ENCODE measurements at places on chromosomes 13 and 19.

GRCh38 chr19:41997121-41997850, 3.3 kb upstream of the ATP1A3 start:
- DNase-seq: peak; percentile 35

DNA sequence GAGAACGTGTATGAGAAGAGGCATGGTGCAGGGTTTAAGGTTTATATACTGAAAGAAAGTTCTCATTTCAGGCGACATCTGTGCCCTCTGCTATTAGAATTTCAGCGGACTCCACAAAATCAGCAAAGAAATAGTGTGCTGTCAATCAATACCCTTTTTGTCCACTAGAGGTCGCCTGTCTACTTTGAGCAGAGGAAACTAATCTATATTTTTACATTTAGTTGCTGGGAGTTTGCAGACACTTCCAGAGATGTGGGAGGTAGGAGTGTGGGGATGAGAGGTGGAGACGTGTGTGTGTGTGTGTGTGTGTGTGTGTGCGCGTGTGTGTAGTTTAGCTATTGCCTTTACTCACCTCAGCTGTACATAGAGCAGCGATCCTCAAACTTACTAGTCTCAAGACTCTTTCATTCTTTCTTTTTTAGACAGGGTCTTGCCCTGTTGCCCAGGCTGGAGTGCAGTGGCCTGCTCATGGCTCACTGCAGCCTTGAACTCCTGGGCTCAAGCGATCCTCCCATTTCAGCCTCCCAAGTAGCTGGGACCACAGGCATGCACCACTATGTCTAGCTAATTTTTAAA, 9.7 kb downstream of the INAFM1 start:
- peak; percentile 80 for DNase-seq

- no peak for DNase-seq
These were observed 365.5 kb downstream of the UQCRFS1 start for GRCh38 chr19:28847468-28847867.

GRCh38 chr19:23817519-23817918, 58.8 kb upstream of the ZNF681 start:
- no peak for DNase-seq

DNA sequence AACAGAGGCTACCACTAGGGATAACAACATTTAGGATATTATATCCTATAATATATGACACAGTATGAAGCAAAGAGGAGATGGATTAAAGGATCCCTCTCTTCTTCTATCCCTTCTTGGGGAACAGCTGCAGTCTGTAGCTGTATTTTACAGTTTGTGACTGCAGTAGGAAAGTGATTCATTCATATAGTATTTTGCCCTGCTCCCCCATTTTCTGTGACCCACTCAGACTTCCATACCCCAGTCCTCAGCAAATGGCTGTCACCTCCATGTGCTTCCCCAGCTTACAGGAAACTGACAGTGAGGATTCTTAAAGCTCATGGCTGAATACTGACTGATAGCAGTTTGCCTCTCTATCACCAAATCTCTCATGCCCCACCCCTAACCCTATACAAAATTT, 27.5 kb downstream of the MICU2 start:
- DNase-seq: peak; percentile 18

GRCh38 chr13:23899555-23899954, 2.3 kb upstream of the C1QTNF9B start:
- peak; percentile 73 for DNase-seq

DNA sequence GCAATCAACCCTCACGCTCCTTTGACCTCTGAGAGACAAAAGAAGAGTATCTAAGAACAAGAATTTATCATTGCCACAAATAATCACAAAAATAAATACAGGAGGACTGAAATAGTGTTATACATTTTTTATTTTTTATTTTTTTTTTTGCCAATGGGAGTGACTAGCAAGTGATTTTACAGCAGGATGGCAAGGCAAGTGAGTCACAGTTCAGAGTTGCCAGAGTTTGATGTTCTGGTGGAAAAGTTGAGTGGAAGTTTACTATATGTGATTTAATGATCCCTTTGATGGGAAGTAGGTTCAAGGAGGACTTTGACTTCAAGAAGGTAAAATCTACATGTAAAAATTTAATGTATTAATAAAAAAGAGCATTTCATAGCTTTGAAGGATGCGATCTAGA, 2691.4 kb downstream of the PCDH9 start:
- peak; percentile 30 for DNase-seq

- DNase-seq: no peak
These were observed 7.7 kb upstream of the ZNF611 start for GRCh38 chr19:52742516-52742915.

DNA sequence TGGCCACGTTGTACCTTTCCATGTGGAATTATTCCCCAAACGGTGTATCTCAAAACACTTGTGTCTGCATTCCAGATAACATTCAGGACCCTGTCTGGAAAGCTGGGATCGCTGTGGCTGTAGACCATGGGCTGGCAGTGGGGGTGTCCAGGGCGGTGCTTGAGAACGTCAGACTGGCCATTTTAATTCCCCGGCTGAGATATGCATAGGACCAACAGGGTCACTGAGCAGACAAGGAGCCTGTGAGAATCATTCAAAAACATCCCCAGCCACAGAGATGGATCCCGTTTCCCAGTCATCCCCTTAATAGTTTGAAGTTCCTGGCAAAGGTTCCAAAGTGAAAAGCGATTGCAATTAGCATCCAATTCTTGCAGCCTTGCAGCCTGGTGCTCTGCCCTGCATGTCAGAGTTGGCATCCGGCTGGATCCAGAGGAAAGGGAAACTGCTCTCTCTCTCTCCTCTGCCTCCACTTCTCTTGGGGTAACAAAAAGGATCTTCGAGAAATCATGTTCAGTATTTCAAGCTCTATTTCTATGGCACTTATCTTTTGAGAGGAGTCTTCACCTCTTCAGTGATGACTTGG, 41.6 kb downstream of the IFT88 start:
- peak; percentile 19 for DNase-seq

DNA sequence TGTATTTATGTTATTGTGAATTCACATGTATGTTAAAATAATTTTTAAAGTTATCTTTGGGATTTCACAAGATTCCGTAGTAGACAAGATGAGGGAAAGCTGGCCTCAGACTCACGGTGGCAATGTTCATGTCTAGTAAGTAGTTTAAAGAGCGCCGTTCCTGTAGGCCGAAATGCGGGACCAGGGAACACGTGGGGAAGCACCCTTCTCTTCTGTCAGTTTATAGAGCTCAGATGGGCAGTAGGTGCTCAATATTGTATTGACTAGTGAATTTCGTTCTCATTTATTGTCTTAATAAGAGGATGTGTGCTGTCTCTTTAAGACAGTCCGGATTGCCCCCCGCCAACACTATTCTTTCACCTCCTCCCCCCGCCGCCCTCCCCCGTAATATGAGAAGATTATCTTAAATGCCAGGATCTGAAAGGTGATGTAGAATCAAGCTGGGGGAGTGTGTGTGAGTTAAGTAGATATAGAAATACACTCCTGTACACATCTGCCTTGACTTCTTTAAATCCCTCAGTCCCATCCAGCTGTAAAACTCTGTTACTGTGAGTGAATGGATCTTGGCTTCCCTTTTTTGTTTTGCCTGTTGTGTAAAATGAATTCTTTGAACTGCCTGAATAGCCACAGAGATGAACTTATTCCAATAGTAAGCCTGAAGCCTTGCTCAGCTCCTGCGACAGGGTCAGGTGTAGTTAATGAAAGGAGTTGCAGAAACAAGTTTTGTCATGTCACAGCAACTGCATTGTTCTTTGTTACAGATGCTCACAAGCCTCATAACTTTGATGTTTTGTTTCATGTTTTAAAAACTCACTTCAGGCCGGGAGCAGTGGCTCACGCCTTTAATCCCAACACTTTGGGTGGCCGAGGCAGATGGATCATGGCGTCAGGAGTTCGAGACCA, 1.3 kb downstream of the LAMP1 start:
- peak; percentile 3 for DNase-seq

GRCh38 chr19:50551034-50551714, 17.1 kb downstream of the LRRC4B start:
- DNase-seq: no peak

- peak; percentile 57 for DNase-seq
These were observed 323.7 kb upstream of the HTR2A start for GRCh38 chr13:47220453-47221140.

DNA sequence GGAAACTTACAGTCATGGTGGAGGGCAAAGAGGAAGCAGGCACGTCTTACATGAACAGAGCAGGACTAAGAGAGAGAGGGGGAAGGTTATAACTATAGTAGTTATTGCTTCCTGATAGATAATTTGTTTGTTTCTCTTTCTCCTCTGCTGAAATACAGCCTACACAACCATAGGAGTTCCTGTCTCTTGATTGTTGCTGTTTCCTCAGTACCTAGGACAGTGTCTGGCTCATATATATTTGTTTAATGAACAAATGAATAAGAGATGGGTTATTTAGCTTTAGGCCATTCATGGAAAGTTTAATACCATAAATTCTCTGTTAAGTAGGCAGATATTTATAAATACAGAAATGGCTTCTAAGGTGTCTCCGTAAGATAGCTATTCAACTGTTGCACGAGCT, 95.2 kb downstream of the PCCA start:
- DNase-seq: no peak

DNA sequence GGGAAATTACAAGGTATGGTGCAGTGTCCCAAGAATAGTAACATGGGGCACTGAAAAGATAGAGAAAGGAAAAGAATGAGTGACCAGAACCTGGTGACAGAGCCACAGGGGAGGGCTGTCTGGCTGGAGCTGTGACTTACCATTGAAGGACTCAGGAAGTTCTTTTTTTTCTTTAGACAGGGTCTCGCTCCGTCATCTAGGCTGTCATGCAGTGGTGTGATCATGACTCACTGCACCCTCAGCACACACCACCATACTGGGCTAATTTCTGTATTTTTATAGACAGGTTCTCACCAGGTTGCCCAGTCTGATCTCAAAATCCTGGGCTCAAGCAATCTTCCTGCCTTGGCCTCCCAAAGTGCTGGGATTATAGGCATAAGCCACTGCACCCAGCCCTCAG, 8.8 kb upstream of the CPB2 start:
- peak; percentile 9 for DNase-seq

GRCh38 chr13:23740002-23740401, 149.2 kb downstream of the MIPEP start:
- no peak for DNase-seq

- DNase-seq: no peak
These were observed 290.8 kb upstream of the PCDH9 start for GRCh38 chr13:67520886-67521285.

DNA sequence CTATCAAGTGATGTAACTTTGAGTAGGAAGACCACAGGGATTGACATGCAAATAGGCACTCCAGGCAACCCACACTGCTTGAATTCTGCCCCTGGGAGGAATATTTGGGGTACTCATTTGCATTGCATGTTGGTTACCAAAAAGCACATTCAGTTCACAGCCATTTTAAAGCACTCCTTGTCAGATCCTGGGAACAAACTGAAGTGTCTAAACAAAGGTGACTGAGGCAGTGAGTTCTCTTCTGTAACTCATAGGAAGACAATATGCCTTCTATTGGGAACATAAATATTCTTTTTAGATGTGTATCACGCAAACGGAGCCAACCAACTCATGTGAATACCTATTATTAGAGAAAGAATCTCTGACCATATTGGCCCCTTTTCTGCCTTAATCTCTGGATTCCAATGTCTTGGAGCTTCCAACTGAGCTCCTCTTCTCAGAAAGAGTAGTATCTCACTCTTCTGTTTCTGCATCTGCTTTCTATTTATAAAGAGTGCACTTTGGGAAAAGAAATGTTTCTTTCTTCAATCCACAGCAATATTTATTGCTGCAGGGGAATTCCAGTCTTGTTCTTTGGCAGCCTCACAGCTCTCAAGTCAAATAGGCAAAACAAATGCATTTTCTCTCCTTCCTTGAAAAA, 125.7 kb upstream of the NBEA start:
- DNase-seq: no peak

GRCh38 chr13:57716295-57716694, 84.8 kb downstream of the PCDH17 start:
- DNase-seq: no peak

- DNase-seq: peak; percentile 56
These were observed 39.5 kb downstream of the NOTCH3 start for GRCh38 chr19:15161028-15161984.

GRCh38 chr19:18176367-18177310, 3.0 kb downstream of the IFI30 start:
- DNase-seq: no peak

DNA sequence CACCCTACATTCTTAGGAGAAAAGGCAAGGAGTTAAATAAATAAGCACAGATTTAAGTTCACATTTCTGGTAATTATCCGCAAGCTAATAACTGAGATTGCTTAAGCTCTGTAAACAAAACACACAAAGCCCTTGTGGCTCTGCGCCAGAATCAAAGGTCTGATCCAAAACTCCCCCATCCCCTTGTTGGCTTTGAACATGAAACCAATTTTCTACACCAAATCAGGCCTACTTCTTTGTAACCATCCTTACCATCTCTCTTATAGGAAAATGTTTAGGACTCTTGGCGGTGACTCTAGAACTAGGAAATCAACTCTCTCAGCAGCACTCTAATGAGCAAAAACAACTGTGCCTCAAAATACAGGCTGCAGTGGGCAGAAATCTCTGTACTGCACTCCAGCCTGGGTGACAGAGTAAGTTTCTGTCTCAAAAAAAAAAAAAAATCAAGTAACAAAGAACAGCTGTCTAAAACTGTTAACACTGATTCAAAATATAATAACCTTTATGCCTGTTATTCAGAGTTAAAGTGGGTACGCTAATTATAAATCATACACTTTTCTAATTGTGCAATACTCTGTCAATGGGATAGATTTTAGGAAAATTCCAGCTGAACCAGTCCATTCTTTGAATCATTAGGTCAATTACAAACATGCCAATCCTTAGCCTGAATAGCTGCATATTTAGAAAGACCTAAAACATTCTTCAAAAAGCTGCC, 25.8 kb downstream of the ABCC4 start:
- peak; percentile 40 for DNase-seq

DNA sequence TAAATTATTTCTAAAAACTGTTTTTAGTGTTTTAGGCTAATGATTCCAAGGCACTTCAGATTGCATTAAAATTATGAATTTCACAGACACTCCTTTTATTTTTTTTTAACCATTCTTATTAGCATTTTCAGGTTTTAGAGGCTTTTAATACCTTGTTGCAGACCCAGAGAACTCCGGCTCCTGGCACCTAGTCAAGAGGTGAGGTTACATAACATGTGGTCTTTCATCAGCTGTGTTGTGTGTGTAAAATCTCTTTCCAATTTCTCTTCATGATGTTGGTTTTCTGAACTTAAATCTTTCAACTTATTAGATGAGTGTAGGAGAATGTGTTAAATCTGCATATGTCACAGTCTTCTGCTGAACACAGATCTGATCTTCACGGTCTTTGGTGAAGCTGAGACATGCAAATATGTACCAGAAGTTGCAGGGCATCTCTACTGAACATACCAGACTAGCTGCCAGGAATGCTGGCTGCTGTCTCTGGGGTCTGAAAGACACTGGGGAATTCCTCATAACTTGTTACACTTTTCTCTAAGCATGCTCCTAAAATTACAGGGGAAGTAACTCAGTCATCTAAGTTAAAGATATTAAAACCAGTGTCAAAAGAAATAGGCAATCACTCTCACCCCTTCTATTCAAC, 1165.3 kb downstream of the EFNB2 start:
- no peak for DNase-seq

- no peak for DNase-seq
These were observed 190.6 kb downstream of the MZT1 start for GRCh38 chr13:72536714-72537394.

- no peak for DNase-seq
These were observed 145.0 kb downstream of the KDM4B start for GRCh38 chr19:5113633-5114586.
